Activated CD8-positive, alpha-beta memory T cell treated with anti-CD3 and anti-CD28 coated beads for 48 hours (primary cell): ENCODE measurements at places on chromosomes 3 and 15.

GRCh38 chr3:152505926-152506325, 237.2 kb downstream of the MBNL1 start:
- DNase-seq: no peak

GRCh38 chr3:119257111-119257510, 16.4 kb upstream of the B4GALT4 start:
- no peak for DNase-seq

DNA sequence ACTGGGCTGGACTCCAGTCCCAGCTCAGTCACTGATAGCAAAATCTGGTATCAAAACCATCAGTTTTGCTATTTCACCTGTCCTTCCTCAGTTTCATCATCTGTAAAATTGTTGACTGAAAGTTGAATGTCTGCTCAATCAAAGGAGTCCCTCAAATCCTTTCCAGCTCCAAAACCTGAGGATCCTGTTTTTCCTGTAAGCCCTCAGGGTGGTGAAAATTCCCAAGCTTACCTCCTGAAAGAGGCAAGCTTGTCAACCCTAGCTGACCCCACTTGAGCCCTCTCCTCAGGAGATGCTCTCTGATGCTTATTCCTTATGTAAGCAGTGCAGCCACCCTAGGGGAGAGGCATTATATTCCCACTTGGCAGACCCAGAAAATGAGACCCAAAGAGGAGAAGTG, 82.6 kb downstream of the HMG20A start:
- no peak for DNase-seq

- no peak for DNase-seq
Measured at GRCh38 chr3:72397586-72397985, 450.7 kb downstream of the SHQ1 start.

- no peak for DNase-seq
Measured at GRCh38 chr3:77259694-77260093, 219.8 kb downstream of the ROBO2 start.

GRCh38 chr3:172341482-172342059, 106.7 kb downstream of the GHSR start:
- DNase-seq: no peak

GRCh38 chr3:54426381-54426780, 304.0 kb downstream of the CACNA2D3 start:
- no peak for DNase-seq

DNA sequence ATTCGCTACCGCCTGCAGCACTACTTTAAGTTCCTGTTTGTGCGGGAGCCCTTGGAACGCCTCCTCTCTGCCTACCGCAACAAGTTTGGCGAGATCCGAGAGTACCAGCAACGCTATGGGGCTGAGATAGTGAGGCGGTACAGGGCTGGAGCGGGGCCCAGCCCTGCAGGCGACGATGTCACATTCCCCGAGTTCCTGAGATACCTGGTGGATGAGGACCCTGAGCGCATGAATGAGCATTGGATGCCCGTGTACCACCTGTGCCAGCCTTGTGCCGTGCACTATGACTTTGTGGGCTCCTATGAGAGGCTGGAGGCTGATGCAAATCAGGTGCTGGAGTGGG, 995 bp downstream of the CHST14 start:
- no peak for DNase-seq

DNA sequence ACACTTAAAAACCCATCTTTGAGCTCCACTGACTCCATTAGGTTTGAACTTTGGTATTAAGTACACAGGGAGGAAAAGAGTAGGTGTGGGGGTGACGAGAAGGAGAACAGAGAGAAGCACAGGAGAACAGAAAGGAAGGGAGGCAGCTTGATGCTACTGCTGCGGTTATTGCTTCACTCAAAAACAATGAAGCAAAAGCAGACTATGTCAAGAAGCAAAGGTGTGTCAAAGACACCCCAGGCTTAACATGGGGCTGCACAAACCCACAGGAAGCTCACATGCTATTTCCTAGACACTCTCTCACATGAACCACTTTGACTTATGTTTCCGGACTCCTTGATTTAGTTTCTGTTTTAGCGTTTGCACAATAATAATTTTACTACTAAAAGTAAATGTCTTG, 961.0 kb upstream of the CFAP20DC start:
- no peak for DNase-seq

DNA sequence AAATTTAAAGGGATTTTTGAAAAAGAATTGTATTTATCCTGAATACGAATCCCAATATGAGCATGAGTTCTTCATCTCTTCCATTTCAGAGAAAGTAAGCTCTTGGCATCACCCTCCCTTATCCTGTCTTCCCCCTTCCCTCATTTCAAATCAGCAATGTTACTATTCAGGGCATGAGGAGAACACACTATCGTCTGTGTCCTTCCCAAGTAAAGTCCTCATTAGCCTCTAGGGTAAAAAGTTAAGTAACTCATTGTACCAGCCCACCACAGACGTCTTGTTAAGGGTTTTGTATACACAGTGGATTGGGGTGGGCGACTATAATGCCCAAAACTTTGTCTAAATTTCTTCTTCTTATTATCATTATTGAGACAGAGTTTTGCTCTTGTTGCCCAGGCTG, 14.8 kb downstream of the ARL6IP5 start:
- no peak for DNase-seq

GRCh38 chr3:132659000-132659364, 627 bp downstream of the ACAD11 start:
- no peak for DNase-seq

DNA sequence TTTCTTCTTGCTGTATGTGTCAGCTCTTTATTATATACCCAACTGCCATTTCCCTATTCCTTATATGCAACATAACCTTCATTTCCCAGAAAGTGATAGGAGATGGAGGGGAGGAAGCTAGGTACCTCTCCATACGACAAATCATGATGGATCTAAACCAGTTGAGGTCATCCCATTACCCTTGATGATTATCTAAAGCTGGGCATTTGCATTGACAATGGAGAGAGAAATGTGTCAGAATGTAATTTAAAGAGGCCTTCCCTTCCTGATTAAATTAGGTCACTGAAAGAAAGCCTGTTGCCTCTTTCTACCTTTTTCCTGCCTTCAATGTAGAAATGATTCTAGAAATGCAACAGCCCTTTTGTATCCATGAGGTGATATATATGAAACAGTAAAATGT, 81.9 kb downstream of the SUCNR1 start:
- DNase-seq: no peak
